Activated T-cell treated with anti-CD3 and anti-CD28 coated beads for 1 hour (primary cell): ENCODE measurements at places on chromosomes 16 and 17.

GRCh38 chr17:79420318-79421243 is 190.3 kb downstream of the RBFOX3 start:
- DNase-seq = no peak

DNA sequence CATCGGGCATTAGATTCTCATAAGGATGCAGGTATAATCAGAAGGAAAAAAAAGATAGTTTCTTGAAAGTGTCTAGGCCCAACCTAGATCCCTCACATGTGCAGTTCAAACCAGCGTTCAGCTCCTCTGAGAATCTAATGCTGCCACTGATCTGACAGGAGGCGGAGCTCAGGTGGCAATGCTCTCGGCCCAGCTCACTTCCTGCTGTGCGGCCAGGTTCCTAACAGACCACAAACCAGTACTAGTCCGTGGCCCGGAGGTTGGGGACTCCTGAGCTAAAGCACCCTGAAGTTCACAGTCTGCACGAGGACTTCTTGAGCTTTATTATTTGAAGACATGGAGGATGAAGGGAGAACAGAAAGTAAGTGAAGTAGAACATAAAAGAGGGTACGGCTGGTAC is 16.8 kb downstream of the SMCR8 start:
- no peak for DNase-seq

DNA sequence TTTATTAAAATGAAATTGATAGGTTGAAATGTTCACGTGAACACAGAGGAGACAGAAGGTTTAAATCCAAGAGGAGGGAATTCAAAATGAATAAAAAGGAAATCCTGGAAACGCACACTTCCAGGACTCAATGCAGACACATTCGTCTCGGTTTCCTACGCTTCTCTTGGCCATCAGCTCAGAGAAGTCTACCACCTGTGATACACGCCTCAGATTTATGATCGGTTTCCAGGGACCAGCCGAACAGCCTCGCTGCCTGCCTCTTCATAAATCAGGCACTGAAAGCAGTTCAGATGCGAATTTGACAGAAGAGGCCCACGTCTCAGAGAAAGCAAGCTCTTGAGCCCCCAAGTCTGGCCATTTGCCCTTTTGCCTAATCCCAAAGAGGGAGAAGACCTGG is 125.5 kb upstream of the IRX3 start:
- DNase-seq = no peak

GRCh38 chr16:89149386-89149785 is 22.2 kb upstream of the CDH15 start:
- no peak for DNase-seq

GRCh38 chr16:89080196-89080853 is 13.3 kb upstream of the ACSF3 start:
- DNase-seq = no peak

DNA sequence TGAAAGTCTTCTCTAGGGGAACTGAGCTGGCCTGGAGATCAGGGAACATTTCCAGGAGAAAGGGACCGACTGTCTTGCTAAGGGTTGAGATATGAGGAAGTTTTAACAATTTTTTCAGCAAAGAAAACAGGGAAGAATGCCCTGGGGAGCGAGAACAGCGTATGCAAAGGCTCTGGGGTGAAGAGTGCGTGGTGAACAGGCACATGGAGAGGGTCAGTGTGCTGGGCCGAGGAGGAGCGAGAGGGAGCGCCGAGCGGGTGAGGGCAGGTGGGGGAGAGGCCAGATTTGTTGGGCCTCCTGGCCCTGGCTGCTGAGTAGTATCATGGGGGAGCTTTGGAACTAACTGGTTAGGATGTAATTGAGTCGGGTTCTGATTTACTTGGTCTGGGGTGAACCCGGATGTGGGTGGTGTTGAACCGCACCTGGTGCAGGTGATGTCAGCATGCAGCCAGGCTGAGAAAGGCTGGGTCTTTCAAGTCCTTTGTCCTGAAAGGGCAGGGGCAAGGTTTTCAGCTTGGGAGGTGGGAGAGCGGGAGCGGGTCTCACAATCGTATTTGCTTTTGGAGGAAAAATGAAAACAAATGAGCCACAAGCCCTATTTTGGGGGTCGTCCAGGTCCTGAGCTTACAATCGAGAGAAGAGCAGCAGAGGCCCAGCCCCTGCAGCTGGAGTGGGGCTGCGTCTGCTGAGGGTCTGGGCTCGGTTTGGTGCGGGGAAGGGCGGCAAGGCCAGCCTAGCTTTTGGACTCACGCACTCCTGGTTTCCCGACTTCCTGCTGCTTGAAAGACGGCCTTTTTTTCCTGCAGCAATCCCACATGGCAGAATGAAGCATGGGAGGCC is 11.1 kb upstream of the WFDC1 start:
- DNase-seq = no peak

DNA sequence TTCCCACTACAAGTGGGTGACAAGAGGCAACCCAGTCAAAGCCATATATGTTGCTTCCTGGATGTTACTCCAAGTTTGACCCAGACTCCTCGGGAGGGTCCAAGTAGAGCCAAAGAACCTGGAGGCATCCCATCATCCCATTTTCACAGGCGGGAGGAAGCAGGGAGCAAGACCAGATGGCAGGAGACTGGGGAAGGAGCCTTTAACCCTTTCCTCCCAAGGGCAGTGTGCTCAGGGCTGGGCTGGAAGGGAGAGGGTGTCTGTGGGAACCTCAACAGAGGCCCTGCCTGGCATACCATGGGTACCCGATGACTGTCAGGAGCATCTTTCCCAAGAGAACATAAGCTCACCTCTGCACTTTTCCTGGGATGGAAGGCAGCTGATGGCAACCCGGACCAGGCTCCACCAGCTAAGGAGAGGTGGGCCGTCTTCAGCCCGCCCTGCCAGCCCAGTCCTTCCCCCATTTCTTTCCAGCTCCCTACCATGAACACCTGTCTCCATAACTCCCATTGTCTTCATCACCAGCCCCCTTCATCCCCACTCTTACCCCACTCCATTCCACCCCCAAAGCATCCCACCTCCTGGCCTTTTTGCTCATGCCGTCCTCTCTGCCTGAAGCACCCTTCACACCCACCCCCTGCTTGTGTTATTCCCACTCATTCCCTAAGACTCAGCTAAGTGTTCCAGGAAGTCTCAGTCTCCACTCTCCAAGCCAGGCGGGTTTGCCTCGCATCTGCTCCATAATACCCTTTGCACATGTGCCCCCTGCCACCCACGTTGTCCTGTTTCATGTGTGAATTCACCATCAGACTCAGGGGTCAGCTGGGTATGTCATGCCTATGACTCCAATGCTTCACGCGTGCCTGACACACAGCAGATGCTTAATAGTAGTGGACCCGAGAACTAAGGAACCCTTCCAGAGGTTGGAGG is 5.9 kb upstream of the SLC16A5 start:
- DNase-seq = no peak

- DNase-seq = no peak
Observed at GRCh38 chr17:7043182-7043496, 753 bp downstream of the SLC16A11 start.

- no peak for DNase-seq
Observed at GRCh38 chr17:4785311-4786105, 656 bp downstream of the VMO1 start.

DNA sequence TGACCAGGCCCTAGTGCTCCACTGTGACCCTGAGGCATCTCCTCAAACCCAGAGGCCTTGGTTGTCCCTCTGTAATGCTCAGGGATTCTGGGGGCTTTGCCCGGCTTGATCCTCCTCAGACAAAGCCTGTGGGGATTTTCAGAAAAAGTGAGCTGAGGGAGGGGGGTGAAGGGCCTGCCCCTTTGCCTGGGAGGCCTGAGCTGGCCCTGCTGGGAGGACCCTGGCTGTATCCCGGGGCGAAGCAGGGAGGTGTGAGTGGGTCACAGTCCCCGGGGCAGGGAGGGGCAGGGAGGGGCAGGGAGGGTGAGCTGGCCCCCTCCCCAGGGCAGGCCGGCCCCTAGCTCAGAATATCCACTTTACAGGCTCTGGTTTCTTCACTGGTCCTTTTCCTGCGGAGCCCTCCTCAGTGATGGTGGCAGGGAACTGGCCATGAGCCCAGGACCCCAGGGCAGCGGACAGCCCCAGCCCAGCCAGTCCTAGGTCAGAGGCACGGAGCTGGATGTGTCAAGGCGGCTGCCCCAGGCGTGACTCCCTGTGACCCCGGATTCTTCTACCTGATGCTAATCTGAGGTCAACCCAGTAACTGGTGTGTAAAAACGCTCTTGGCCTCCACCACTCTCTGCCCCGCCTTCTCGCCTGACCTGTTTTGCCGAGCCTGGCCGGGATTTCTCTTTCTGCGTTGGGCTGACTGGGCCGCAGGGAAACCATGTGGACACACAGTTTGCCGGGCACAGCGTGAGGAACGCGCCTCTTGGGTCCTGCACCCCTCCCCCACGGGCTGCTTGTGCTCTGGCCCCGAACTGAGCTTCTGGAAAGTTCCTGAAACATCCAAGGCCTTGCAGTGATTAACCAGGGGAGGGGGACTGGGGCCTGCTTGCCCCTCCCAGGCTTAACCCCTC is 5.8 kb upstream of the FASN start:
- no peak for DNase-seq

GRCh38 chr17:37672548-37673078 is 29.4 kb upstream of the DDX52 start:
- no peak for DNase-seq

DNA sequence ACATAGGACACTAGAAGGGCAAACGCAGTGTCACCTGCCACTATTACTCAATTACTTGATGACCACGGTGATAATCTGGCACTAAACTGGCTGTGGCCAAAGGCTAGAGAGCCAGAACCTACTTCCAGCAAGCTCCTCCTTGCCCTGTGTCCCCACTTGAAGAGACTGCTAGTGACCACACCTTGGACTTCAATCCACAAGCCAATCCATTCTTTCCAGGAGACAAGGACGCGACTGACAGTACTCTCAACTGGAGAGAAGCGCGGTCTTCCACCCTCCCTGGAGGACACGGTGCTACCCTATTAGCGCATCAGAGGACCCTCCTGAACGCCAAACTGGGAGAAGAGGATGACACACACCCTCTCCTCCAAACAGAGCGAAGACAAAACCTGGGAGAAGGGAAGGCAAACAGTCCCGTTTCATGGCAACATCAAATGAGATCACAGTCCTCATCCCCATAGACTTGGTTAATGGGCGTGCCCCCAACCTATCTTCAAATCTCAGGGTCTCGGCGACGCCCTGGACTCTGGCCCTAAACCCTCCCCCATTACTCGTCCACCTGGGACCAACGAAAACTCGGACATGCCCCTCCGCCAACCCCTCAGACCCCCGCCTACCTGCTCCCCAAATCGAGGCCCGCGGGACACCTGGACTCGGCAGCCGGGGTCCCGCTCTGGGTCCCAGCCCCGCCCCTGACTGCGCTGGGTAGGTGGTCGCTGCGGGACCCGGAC is 508 bp downstream of the FLCN start:
- no peak for DNase-seq

DNA sequence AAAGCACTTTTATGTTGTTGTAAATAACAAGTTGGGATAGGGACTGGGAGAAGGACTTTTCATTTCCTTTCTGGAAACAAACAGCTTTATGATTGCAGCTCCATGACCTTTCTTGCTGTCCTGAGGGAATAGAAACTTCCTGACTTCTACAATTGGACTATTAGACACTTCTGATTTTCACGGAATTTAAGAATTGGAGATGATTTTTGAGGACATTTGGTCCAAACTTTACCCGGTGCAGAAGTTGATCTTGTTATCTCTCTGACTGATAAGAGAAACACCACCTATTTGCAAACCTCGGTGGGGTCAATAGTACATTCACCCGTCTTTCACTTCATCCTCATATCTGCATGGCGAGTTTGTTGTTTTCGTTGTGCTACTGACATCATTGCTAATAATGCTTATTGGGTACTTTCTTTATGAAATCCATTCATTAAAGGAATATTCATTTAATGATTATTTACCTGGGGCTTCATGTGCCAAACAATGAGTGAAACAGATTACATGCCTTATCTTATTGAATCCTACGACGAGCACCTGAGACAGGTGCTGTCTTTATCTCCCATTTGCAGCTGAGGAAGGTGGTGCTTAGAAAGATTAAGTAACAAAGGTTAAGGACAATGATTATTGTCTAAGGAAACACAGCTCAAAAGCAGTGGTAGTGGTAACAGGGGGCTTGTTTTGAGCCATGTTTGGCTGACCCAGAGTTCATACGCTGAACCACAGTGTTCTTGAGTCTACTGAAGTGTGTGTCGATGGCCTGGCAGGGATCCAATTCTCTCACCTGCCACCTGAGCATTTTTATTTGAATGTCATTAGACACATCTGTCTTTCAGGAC is 176.9 kb upstream of the FAM20A start:
- no peak for DNase-seq

DNA sequence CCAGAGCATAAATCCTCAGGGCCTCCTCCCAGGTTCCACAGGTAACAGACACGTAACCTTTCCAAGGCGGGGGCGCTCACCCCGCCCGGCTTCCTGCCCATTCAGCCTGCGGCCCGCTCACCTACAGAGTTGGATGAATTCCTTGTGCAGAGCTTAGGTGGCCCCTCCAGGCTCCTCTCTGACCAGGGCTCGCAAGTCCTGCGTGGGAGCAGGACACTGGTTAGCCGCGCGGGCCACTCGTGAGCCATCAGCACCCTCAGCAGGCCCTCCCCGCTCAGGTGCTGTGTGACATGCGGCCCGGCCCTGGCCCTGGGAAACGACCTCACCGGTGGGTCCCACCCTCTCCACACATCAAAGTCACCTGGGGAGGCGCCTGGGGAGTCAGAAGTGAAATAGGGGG is 528 bp downstream of the TERB1 start:
- DNase-seq = no peak

DNA sequence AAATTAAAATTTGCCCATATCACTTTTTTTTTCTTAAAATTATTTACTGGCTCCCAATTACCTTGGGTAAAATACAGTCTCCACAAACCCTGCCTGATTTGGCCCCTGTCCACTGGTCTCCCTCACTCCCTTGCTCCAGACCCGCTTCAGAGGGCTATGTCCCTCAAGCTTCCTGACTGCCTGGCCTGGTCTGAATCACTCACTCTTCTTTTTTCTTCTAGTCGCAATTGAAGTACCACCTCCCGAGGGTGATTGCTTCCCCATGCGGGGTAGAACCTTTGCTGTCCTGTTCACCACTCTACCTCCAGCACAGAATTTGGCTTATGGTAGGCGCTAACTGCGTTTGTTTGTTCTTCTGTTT is 598 bp upstream of the PGAP3 start:
- no peak for DNase-seq

DNA sequence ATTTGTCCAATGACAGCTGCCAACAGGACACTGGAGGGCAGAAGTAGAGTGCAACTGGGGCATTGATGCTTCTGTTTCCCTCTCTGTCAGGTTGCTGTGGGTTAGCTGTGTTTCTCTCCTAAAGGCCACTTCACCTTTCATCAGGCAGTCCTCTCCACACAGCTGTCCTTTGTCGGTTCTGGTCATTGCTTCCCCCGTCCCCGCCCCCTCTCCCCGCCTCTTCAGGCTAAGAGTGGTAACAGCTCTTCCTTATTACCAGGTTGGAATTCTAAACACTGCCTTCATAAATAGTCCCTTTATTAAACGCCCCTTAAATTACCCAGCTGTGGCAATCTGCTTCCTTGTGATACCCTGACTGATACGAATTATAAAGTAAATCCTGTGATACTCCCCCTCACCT is 31.8 kb upstream of the NSRP1 start:
- DNase-seq = no peak

- DNase-seq = no peak
Observed at GRCh38 chr17:7830616-7831015, 3.4 kb upstream of the KDM6B start.

GRCh38 chr17:45001310-45001709 is 33.2 kb upstream of the C1QL1 start:
- no peak for DNase-seq
